ENCODE measurements at places on chromosomes 7 and 10.

DNA sequence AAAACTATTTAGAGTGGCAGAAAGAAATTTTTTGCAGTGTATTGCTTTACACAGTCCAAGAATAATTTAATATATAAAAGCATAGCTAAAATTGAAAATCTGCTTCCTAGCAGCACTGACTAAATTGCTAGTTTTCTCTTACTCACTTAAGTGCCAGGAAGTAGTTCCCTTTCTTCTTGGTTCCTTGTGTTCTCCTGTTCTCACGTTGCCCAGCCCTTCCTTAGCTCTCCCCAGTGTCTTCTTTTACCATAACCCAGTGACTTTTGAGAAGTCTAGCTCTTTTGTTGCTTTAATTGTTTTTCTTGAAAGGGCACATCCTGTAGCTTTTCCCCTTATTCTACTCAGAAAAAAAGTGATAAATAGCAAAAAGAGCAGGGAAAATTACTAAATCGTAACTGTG, 215.5 kb downstream of the THSD7A start:
- ATAC-seq = no peak

DNA sequence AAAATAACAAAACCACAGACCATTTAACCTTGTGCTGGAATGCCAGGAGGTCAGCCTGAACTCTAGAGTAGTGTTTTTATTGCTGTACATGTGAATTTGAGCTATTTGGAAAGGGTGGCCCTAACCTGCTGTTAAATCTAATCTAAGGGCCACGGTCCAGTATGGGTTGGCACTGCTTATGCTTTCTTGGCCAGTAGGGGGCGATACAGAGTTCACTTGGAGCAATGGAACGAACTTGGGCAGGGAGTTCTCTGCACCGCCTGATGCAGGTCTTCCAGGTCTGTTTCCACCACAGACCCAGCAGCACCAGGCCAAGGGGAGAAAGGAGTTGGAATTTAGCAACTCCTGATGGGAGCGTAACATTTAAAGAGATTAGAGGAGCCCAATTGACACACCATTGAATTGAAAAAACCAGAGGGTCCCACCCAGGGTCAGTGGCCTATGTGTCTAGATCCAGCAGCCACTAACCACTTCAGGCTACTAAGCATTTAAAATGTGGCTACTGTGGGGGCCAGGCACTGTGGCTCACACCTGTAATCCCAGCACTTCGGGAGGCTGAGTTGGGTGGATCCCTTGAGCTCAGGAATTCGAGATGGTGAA, 75.7 kb upstream of the EFCAB10 start:
- ATAC-seq = peak; percentile 79

- no peak for ATAC-seq
These were observed 9.6 kb downstream of the ATP5F1C start for GRCh38 chr10:7797582-7797981.

GRCh38 chr7:15737601-15738000, 51.1 kb upstream of the MEOX2 start:
- no peak for ATAC-seq

Measured in stimulated activated memory B cell treated with anti-CD40 and anti-IgM and Interleukin-4, amounts not matched to agents 10 μg/mL and 1 μg/mL and 100 μg/mL, for 72 hours (primary cell).